ENCODE measurements at places on chromosomes 5 and 9.

DNA sequence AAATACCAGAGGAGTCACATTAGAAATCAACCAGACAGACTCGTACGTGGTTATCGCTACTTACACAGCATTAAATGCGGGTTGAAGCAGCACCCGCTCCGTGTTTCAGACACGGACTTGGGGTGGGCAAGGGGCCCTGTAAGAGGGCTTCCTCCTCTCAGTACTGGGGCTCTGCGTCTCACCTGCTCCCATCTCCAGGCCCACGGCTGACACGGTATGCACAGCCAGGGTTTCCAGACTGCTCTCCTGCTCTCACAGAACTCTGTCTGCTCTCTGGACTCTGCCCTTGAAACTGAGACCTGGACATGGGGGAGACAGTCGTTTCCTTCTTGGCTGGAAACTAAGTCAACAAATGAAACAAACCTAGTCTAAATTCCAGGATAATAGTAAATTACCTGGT, 24.7 kb upstream of the RASGEF1C start:
- DNase-seq: no peak

- DNase-seq: no peak
Measured at GRCh38 chr5:176785184-176786145, 24.9 kb upstream of the UNC5A start.

DNA sequence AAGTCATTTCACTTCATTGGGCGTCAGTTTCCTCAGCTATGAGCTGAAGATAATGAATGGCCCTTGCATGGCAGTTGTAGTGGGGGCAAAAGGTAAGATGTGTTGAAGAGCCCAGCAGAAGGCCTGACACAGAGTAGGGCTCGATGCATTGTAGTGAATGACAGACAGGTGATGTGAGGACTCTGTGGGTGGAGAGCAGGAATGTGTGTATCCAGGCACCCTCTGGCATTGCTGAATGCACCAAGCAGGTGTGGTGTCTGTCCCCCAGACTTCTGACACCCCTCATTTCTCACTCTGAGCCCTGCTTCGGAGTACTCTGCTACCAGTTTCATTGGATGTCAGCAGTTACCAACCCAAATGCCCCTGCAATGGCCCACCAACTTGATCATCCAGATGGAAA, 22.4 kb downstream of the LHX2 start:
- DNase-seq: no peak

DNA sequence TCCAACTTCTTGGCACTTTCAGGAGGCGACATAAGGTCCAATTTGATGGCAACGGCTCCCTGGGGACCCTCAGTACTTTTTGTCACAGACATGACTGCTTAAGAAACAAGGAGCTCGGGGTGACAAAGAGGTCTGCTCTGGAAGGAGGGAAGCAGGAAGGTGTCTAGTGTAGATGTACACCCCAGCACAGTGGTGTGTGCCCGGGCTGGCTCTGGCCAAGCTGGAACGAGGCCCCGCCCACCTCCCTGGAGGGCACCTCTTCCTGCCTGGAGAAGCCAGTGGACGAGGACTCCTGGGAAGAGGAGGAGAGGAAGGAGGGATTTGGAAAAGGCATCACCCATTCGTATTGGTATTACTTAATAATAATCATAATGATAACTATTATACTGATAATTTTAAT, at the start of gene SLC36A2:
TSS of gene SLC36A2 (minus strand) at position 191 of the 400 bp plus-strand sequence. CDS start at position 92, 99 bp downstream.
- no peak for DNase-seq

DNA sequence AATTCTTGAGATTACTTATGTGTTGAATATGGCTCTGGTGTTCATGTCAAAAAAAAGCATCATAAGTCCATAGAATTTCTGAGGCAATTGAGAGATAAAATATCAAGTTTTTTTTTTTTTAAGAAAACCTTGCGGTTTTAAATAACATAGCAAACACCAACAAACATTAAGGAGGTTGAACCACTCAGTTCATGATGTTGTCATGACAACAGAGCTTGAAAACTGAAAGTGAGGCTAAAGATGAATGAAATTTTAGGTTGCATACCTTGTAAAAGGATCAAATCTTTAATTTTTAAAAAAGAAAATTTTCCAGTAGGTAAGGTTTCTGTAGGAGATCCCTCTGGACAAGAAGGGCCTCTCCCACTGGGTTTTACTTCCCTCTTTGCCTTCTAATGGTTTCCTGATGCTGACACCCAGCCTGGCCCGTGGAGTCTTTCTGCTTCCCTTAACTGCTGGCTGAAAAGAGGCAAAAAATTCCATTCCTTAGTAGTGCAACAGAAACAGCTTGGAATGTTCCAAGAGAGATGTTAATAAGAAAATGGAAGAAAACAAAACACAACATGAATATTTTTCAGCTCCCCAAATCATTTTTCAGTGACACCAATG, 60.0 kb upstream of the FER start:
- no peak for DNase-seq

GRCh38 chr9:88782931-88783710, 208.1 kb upstream of the S1PR3 start:
- DNase-seq: no peak

DNA sequence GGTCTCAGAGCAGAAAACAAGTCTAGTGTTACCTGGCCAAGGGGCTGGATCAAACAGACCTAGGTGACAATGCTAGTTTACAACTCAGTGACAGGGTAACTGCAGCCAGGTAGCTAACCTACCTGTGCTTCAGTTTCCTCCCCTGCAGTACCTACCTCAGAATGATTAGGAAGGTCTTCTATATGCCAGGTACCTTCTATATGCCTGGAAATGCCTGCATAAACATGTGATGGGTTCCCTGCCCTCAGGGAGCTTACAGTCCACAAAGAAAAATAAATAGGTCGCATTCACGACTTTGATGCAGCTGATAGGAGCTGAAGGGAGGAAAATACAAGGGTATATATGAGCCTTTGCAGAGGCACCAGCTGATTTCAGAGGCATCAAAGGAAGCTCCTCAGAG, 16.1 kb downstream of the LHFPL2 start:
- no peak for DNase-seq

DNA sequence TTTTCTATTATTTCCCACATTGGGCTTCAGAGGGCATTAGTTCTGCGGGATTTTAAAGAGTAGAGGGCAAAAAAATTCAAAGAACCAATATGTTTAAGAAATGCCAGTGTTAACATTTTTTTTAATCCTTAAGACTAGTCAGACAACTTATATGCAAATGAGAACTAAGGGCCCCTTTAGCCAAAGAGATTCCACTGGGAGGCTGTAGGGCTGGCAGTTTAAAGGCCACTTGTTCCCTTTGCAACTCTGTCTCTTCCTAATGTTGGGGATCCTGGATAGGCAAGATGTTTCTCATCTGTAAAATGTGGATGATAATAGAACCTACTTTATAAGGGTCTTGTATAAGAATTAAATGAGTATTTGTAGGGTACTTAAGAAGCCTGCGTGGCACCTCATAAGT, 1395.9 kb downstream of the PTPRD start:
- no peak for DNase-seq

DNA sequence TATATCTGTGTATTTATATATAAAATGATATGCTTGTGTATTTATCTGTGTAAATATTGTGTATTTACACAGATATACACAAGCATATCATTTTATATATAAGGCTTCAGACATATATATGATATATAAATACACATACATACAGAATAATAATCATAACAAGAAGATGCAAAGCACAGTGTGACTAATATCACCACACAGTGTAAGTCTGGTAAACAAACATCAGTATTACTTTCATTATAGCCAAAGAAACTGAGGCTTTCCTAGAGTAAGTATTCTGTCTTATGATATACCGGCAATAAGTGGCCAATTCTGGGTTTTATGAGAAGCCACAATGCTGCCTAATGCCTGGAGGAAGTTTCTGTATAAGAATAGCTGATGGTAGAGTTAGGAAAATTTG, 29.9 kb upstream of the RAPGEF6 start:
- no peak for DNase-seq

GRCh38 chr5:52964138-52964537, 25.0 kb upstream of the ITGA2 start:
- no peak for DNase-seq

GRCh38 chr5:34900652-34901051, 14.7 kb downstream of the RAD1 start:
- no peak for DNase-seq

GRCh38 chr5:119405419-119405818, 46.9 kb upstream of the HSD17B4 start:
- DNase-seq: no peak

DNA sequence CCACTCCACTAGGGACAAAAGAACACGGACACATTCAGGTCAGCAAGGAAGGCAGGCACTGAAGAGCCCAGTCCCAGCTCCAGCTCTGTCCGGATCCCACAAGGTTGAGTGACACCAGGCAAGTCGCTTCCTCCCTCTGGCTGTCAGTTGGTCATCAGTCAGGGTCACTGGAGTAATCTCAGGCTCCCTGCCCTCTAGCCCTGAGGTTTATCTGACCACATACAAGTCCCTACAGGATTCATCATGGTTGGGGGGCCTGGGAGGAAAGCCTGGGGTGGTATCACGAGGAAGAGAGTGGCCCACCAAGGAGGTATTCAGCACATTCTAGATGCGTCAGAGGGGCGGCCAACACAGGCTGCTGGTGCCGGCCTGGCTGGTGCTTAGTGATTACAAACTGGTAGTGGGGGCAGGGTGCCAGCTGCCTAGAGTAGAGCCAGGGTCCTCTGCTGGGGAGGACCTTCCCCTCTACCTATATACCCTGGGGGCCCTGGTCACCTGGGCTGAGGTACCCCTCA, 81.5 kb downstream of the SHB start:
- DNase-seq: no peak

GRCh38 chr9:106897236-106897635, 34.3 kb downstream of the ZNF462 start:
- no peak for DNase-seq

GRCh38 chr5:78985116-78985724, at the start of gene ARSB:
ARSB (minus strand) TSS chr5:78985310; CDS start chr5:78985248, 62 bp downstream.
- peak; percentile 24 for DNase-seq

DNA sequence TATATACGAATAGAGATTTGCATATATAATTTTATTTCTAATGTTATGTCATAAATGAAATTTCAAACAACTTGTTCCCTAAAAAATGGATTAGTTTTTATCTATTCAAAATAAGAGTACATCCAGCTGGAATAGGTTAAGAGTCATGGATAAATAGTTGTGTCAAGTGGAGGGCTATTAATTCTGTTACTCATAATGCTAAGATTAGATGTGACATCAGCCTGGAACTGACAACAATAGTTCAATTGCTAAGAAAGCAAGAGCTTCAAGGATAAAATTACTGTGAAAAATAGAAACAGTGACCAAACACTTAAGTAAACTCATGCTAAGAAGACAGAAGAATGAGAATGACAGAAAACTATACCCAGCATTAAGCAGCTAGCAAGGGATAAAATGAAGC, 92.2 kb upstream of the CDH9 start:
- no peak for DNase-seq

DNA sequence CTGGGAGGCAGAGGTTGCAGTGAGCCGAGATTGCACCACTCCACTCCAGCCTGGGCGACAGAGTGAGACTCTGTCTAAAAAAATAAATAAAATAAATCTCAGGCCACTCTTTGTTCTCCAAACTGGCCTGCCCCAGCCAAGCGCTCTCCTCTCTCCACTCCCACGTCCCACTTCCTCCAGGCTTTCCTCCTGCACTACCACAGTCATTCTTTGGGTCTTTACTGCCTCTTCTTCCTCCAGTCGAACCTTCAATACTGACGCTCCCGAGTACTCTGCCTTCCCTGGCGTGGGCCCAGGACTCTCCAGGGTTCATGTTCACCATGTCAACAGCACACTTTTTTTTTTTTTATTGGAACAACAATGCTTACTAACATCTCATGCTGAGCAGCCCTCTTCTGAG, 23.9 kb downstream of the RNF130 start:
- no peak for DNase-seq
